ENCODE measurements at places on chromosomes 2 and 18.

- DNase-seq, result no peak
Measured at GRCh38 chr2:200377355-200378336, 71.2 kb downstream of the SPATS2L start.

DNA sequence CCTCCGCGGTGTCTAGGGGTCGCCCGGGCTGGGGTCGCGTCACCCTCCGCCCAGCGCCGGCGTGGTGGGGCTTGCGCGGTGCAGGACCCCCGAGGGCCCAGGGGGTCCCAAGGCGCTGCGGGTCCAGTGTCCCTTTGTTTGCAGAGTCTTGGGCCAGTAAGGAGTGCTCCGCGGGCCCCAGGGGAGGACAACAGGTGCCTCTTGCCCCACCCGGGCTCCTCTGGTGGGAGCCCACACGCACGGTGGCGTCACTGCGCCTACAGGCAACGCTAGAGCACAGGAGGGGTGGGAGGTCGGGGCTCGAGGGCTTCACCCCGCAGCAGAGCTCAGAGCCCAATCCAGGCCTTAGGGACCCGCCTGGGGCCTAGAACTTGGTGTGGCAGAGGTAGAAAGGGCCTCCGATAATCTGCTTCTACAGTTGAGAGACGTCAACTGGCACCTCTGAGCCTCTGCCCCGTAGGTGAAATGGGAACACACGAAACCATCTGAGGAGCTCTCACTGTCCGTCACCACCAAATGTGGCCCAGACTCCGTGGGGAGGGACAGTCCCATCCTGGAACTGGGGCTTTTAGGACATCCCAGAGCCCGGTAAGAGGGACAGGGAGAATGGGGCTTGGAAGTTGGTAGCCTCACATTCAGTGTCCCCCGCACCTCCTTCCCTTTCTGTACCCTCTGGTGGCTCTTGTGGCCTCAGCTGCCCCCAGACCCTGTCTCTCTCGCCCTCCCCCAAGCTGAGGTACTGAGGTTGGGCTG, 1.4 kb downstream of the ARID5A start:
- no peak for DNase-seq

DNA sequence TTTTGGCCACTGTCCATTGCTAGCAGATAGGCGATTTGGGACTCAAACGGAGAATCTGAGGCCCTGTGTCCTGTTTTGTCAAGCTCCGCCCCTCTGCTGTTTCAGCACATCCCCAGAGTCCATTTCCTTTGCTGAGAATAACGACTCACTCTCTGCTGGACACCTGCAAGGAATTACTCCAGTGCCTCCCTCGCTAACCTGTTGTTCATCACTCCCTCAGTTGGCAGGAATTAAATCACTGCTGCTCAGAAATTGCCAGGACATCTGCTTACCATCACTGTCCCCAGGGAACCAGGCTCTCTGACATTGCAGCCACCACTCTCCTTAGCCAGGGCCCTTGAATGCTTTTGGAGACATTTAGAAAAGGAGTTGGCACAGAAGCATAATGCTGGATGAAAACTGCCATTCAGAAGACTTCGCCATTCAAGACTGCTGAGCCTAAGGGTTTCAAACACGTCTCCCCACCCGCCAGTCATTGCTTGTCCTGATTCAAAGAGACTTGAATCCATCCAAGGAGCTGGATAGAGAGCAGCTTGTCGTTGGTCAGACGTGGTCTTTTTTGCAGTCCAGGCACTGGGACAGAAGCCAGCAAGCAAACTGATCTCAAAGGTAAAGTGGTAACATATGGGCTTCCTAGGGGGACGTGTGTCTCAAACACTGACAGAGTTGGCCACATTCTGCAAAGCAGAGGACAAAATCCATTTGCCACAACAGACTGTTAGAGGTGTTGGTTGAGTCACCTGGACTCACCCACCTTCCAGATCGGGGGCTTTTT, 155.3 kb downstream of the UXS1 start:
- DNase-seq, result no peak

DNA sequence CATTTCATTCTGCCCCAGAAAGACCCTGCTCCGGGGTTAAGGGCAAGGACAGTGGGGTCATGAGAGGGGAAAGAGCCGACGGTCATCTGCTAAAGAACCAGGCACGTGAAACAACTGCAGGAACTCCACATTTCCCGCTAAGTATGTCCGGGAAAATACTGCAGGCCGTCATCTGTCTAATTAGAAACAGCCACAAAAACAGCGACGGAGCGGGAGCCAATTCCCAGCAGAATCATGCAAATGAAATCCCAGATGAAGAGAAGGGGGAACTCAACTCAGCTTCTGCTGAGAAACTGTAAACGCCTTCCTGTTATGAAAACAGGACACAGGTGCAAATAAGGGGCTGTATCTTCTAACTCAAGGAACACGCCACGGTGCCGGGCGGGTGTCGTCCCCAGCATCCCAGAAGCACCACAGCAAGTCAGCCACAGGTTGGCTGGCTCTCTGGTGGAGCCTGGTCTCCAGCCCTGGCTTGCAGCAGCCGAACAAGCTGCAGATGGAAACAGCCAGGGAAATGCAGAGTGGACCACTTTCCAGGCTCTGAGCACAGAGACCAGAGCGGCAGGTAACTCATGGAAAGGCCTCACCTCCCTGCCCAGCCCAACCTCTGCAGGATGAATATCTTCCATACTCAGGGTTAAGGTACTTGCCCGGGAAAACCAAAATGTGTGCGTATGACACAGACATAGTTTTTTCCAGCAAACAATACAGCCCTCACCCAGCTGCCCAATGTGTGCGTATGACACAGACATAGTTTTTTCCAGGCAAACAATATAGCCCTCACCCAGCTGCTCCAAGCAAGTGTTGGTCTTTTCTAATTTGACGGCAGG, 28.9 kb downstream of the PXDN start:
- peak; percentile 39 for DNase-seq

DNA sequence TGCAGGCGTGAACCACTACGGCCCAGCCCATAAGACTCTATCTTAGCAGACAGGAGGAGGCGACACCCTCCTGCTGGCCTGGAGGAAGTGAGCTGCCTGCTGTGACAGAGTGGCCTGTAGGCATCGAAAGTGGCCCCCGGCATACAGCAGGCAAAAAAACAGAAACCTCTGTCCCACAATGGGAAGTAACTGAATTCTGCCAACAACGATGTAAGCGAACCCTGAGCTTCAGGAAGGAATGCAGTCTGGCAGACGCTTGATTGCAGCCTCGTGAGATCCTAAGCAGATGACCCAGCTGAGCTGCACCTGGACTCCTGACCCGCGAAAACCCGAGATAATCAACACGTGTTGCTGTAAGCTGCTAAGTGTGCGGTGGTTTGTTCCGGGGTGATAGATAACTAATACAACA, 13.6 kb downstream of the MRO start:
- no peak for DNase-seq

GRCh38 chr2:156380117-156380645, 47.7 kb upstream of the NR4A2 start:
- no peak for DNase-seq

DNA sequence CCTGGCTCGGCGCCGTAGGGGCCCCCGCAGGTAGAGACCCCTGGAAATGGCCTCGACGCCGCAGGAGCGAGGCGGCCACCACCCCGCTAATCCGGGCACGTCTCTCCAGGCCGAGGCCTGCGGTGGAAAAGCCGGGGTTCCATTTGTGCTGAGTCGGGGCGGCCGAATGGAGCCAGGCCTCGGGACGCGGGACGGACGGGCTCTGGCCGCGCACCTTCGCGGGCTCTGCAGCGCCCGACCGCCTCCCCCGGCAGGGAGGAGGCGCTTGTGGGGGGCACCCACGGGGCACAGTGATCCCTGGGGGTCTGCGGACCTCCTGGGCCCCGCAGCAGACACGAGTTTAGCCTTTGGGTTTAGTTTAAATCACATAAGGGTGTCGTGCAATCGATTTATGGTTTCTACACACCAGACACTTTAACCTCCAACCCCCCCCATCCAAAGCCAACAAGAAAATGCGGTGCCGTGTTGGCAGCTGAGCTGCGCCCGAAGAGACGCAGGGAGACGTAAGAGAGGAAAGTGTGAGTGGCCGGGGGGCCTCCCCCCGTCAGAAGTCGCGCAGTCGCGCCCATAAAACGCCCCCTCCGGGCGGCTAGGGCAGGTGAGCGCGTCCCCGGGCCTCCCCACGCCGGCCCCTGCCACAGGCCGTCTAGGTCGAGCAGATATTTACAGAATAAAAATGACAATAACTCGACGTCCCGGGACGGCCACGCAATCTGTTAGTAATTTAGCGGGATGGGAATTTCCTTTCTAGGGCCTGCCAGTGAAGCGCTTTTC, 1.0 kb upstream of the NFATC1 start:
- DNase-seq, result peak; percentile 82

DNA sequence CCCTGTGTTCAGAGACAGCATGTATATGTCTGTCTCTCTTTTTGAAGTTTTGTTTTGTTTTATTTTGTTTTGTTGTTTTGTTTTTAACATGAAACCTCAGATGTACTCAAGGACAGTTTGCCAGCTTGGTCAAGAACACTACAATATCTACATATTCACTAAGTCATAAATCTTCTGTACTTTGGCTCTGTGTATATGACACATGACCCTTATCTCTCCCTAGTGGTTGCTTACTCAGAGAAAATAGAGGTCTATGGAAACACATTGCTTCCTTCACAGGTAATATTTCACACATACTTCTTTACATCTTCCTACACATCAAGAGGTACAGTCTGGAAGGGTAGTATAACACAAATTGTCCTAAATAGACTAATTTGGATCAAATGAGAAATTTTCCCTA, 312.6 kb upstream of the VRK2 start:
- no peak for DNase-seq

DNA sequence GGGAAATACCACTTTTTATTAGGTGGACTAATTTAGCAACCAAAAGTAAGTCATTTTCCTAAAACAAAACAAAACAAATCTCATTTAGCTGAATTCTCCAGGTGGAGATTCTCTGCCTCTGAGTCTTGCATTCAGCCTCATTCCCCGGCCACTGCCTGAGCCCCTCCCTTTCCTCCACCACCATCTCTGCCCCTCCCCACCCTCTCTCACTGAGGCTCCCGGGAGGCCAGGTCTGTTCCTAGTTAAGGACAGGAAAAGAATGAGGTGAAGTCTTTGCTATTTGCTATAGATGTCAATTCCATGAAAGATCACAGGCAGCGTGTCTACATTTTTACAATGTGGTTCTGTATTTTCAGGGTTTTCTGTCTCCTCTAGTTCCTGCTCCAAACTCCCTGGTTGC, 83.0 kb upstream of the SOX11 start:
- DNase-seq, result no peak

- DNase-seq, result no peak
Measured at GRCh38 chr2:207300817-207301216, 135.1 kb upstream of the KLF7 start.

DNA sequence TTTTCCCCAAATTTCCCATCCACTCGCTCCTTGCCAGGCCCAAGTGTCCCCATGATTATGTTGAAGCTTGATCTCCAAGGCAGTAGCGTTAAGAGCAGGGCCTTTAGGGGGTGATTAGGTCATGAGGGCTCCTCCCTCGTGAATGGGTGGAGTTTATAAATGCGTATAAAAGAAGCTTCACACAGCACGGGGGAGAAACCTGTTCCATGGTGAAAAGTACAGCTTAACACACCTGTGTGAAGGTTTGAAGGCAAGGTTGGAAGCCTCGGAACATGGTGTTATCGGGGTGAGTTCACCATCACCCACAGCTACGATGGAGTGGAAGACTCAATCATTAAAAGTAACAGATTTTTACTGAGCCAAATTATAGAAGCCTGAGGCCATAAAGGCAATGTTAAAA, 137.4 kb upstream of the ALKAL2 start:
- DNase-seq, result no peak

DNA sequence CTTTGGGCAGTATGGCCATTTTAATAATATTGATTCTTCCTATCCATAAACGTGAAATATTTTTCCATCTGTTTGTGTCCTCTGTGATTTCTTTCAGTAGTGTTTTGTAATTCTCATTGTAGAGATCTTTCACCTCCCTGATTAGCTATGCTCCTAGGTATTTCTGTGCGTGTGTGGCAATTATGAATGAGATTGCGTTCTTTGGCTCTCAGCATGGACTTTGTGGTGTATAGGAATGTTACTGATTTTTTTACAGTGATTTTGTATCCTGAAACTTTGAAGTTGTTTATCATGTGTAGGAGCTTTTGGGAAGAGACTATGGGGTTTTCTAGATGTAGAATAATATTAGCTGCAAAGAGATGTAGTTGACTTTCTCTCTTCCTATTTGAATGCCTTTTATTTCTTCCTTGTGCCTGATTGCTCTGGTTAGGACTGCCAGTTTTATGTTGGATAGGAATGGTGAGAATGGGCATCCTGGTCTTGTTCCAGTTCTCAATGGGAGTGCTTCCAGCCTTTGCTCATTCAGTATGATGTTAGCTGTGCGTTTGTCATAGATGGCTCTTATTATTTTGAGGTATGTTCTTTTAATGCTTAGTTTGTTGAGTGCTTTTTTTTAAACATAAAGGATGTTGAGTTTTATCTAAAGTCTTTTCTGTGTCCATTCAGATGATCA, 27.0 kb upstream of the THUMPD2 start:
- no peak for DNase-seq

DNA sequence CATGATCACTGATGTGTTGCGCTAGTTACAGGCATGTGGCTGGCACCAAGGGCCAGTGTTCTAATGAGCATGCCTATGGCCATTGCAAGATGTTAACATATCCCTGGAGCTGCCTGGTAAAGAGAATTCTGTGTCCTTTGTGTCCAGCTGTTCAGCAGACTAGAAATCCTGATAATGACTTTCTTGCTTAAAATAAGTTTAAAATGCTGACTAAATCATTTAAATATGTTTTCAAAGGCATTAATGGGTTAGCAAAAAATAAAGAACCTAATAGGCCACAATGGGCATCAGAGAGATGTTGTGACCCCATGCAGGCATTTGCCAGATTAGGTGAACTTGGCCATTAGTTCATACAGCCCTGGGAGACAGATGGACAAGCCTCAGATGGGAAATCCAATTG, 67.5 kb downstream of the GPR39 start:
- DNase-seq, result no peak

- no peak for DNase-seq
Measured at GRCh38 chr2:238954841-238955591, 107.1 kb downstream of the TWIST2 start.

DNA sequence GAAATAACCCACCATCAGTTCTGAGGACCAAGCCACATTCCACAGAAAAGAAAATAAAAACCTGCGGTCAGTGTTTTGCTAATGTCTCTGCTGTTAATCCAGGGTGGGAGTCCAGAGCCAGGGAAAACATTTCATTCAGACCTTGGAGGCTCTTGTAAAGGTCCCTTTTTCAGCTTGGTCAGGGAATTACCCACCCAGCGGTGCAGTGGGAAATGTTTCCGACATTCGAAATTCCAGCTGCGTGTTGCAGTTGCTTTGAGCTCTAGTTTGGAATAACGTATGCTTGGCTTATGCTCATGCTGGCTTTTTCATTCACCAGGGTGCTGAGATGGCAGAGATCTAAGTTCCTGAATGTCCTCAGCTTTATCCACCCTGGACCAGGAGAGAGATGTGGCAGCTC, 219.1 kb downstream of the TRIB2 start:
- DNase-seq, result no peak

GRCh38 chr2:96527286-96528005, 9.1 kb upstream of the ARID5A start:
- peak; percentile 72 for DNase-seq

DNA sequence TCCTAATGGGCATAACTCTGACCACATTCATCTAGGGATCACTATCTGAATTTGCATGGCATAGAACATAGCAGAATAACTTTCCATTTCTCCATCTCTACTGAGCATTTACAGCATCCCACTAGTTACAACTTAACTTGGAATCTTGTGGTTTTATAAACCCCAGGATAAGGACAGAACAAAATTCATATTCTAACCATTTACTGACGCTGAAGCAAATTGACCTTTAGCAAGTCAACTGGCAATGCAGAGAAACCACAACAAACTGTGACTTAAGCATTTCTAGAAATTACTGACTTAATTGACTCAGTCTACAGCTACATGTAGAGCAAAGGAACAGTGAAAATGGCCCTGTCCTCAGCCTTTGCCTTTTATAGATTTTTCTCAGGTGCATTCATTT, 61.2 kb downstream of the DCC start:
- no peak for DNase-seq

Data from adipocyte (in vitro differentiated cells).